NCI-H1930 (cell line): ENCODE measurements at places on chromosomes 4 and X.

- DNase-seq: no peak
These were observed 349.1 kb downstream of the PCDH10 start for GRCh38 chr4:133498149-133498548.

- DNase-seq: no peak
These were observed 26.3 kb downstream of the PHOX2B start for GRCh38 chr4:41722181-41722580.

DNA sequence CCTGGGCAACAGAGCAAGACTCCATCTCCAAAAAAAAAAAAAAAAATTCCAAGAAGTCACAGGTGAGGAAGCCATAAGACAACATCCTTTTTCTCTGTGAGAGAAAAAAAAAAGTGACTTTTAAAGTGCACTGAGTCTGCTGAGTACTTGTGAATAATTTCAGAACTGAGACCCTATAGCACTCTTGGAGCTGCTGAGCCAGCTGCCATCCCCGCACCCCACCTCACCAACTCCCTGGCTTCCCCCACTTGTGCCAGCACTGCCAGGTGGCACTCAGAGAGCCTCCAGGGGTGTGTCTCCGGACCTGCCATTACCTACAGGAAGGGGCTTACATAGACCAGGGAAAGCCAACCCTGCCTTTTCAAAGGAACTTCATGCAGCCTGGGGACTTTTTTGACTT is 39.2 kb upstream of the HS3ST1 start:
- DNase-seq: no peak

DNA sequence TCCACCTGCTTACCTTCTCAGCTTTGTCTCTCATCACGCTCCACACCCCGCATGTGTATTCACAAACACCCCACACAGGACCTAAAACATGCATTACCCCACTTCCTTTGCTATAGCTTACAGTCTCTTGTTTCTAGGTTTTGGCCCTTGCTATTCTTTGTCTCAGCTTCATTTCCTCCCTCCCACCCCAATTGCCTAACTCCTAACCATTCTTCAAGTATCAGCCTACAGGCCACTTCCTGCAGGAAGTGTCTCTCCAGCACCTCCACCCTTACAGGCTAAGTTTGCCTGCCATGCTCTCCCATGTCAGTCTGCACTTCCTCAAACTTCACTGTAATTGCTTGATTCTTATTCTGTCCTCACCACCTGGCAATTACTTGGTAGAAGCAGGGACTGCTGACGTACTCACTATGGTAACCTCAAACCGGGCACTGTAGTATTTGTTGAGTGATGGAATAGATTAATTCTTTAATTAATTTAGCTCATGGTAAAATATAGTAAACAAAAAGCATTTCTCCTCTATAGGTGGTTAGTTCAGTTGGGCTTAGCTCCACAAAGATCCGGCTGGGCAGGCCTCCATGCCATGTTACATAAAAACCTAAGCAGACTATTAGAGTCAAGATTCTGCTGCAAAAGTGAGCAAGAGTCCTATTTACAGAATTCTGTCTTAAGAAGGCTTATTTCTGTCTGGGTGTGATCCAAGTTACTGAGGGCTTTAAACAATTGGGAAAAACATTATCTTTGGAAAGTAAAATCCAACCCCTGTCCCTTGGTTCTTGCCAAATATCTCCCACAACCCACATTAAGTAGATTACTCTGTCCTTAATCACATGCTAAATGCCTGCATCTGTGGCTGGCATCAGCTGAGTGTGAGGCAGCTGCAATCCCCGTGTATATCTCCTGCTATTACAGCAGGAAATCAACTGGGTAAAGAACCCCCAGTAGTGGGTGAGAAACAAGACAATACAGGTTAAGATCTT is 124.7 kb upstream of the CPEB2 start:
- DNase-seq: no peak

DNA sequence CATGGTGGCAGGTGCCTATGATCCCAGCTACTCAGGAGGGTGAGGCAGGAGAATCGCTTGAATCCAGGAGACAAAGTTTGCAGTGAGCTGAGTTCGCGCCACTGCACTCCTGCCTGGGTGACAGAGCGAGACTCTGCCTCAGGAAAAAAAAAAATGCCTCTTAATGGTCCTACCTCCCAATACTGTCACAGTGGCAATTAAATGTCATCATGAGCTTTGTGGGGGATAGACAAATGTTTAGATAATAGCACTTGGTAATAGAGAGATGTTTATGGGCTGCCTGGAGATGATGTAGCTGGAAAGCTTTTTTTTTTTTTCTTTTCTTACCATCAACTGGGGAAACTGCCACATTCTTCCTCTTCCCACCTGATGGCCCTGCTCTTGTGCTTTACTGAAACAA is 33.0 kb downstream of the GRK4 start:
- no peak for DNase-seq
